Cortex of kidney (tissue), 1 donor: ENCODE measurements at places on chromosomes 5 and 9.

DNA sequence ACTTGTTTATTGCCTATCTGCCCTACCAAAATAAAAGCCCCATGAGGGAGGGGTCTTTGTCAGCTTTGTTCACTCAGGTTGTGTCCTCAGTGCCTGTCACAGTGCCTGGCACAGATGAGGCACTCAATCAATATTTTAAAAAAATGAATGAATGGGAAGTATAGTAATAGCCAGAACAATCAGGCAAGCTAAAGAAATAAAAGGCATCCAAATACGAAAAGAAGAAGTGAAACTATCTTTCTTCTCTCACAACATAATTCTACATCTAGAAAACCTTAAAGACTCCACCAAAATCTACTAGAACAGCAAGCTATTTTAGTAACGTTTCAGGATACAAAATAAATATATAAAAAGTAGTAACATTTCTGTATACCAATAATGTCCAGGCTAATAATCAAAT is 37.8 kb upstream of the C5orf63 start:
- DNase-seq = no peak

GRCh38 chr9:93155716-93156474 is 21.8 kb upstream of the NINJ1 start:
- DNase-seq = no peak

GRCh38 chr5:69491027-69491426 is 1.6 kb upstream of the OCLN start:
- no peak for DNase-seq

- DNase-seq = no peak
Measured at GRCh38 chr9:68750786-68751185, 45.7 kb downstream of the PIP5K1B start.

DNA sequence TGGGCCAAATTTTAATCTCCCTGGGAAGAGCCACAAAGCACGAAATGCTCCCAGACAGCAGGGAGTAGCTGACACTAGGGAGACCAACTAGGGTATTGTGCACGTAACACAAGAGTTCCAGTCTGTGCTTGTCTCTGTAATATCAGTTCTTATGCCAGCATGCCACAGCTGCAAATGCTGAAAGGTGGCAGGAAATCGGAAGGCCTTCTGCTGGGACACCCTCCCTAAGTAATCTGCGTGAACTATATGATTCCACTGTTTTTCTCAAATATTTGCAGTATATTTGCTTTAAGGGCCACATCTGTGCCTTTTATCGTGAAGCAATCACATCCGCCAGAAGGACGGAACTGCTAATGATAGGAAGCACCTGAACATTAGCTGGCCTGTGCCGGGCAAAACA is 12.6 kb downstream of the VLDLR start:
- DNase-seq = no peak

GRCh38 chr9:91782708-91783214 is 167.3 kb downstream of the ROR2 start:
- no peak for DNase-seq

- DNase-seq = no peak
Measured at GRCh38 chr5:154403234-154403633, 42.6 kb upstream of the SAP30L start.

GRCh38 chr5:109868737-109869136 is 179.0 kb downstream of the MAN2A1 start:
- no peak for DNase-seq

- no peak for DNase-seq
Measured at GRCh38 chr5:132094393-132095076, 20.9 kb downstream of the CSF2 start.

GRCh38 chr9:37454238-37454637 is 11.0 kb downstream of the ZBTB5 start:
- DNase-seq = no peak

GRCh38 chr5:157198277-157198986 is 17.8 kb downstream of the ITK start:
- no peak for DNase-seq

DNA sequence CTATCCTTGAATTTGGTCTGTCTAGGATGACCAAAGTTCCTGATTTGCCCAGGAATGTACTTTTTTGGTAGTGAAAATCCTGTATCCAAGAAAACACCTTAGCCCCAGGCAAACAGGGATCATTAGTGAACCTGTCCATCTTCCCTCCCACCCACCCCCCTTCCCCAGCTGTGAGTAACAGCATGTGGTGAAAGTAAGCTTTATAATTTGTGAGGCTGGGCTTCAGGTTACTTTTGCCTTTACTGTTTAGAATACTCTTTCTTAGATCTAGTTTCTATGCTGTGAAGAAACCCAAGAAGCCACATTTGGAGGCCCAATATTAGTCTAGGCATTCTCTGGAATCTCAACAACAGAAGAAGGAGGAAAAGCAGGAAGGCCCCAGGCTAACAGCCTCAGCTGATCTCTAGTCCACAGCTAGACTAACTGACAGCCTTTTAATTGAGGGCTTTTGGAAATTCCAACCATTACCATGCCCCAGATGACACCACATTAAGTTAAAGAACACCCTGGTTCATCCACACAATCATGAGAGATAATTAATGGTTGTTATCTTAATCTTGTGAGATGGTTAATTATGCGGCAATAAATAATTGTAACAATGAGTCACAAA is 703.0 kb upstream of the NUDT12 start:
- DNase-seq = no peak

GRCh38 chr9:27590651-27591050 is 17.4 kb upstream of the C9orf72 start:
- DNase-seq = no peak

DNA sequence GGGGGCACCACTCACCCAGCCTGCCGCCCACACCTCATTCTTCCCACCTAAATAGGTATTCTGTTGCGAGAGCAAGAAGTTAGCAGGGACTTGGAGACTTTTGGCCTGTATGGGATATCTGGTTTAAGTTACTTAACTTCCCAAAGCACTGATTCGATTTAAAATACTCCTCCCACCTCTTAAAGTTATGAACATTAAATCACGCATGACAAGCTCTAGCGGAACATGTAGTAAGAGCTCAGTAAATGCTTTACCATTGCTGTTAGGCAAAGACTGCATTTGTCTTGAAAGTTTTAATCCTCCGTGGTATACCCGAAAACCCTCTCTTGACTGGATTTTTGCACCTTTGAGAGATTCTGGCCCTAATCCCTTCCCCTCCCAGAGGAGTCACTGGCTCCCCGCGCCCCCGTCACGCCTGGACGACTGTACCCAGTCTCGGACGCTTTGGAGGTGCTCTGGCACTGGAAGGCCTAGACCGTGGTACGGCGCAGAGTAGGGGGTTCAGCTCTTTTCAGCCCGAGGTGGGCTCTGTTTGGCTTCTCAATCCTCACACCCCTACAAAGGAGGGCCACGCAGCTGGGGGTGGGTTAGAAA is 4.4 kb downstream of the GDNF start:
- no peak for DNase-seq

GRCh38 chr9:17166346-17166745 is 31.5 kb downstream of the CNTLN start:
- no peak for DNase-seq

GRCh38 chr9:95494022-95494415 is 22.8 kb downstream of the PTCH1 start:
- no peak for DNase-seq

DNA sequence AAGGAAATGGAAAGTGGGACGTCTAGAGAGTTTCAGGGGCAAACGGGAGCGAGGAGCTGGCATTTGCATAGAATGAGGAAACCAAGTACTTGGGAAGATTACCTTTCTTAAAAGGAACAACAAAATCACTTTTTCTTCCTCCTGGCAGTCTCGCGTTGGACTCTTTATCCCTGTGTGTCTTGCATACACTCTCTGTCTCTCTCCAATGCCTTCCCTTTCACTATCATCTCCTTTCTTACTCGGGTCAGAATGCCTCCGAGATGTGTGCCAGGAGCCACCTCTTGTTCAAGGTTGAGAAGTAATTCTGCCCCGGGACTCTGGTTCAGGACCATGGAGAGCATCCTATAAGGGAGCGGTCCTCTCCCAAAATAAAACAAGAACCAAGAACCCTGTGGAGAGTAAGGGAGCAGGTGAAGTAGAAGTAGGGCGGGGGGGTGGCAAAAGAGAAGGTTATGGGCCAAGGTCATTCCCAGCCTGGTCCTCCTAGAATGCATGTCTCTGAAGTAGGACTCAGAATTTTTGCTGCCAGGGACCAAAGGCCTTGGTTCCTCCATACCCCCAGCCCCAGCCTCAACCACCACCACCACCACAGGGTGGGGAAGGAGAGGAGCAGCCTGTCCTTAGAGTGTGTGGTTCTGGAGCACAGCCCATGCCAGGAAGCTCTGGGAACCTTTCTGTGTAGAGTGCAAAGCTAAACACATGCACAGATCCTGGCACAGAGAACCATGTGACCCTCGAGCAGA is 72.1 kb upstream of the ARAP3 start:
- no peak for DNase-seq

DNA sequence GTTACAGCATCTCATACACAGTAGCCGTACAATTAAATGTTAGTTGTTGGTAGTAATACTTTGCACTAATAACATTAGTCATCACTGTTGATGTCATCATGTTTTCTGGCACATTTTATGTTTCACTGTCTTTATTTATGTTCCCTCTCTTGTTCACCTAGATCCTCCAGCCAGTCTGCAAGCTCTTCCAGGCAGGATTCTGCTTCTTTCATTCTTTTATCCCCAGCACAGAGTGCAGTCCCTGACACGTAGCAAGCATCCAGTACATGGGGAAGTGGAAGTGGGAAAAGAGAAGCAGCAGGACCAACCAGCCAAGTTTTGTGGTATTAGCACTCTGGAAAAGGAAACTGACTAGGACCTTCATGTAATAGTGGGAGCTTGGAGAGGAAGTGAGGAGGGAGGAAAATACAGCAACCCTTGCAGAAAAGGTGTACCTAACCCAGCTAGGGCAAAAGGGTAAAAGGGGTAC is 89.7 kb upstream of the SLC44A1 start:
- no peak for DNase-seq

DNA sequence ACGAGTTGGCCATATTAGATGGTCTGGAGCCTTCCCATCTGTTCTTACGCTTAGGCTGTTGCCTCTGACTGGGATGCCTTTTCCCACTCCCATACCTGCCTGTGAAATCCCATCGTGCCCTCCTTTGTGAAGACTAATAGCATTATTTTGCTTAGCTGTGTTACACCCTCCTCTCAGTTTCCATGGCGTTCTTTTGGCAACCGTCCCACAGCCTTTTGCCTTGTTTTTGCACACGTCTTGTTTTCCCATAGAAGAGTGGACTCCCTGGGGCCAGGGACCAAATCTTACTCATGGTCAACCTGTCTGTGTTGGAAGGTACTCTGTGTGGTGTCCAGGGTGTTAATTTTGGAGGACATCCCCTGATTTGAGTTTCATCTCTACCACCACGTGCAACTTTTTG is 242.1 kb downstream of the HSPA4 start:
- no peak for DNase-seq

GRCh38 chr5:7868773-7869473 is at the start of the genes FASTKD3 and MTRR:
TSS of gene FASTKD3 (minus strand) at chr5:7869031. CDS start at chr5:7868083, 948 bp downstream.
TSS of gene MTRR (plus strand) at chr5:7869148. CDS start at chr5:7870795, 1,647 bp downstream.
- peak; percentile 23 for DNase-seq

DNA sequence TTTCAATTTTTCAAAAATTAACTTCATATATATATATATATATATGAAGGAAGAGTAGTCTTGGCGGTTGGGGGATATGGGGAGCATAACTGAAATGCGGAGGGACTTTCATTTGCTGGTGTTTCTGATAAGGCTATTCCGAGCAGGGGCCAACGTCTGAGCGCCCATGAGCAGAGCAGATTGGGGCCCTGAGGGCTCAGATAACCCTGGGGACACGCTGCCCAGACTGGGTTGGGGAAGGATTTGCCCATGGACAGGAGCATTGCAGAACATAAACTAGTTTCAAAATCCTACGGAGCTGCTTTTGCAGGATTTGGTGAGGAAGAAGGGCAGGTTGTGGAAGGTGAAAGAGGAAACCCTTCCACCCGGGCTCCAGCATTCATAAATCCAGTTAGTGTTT is 240.2 kb downstream of the IRX1 start:
- DNase-seq = no peak

- DNase-seq = no peak
Measured at GRCh38 chr9:92378865-92379560, 25.4 kb downstream of the OGN start.

GRCh38 chr9:116899337-116900006 is 212.4 kb downstream of the TRIM32 start:
- no peak for DNase-seq

GRCh38 chr9:71835596-71835995 is 67.3 kb upstream of the CEMIP2 start:
- DNase-seq = no peak

DNA sequence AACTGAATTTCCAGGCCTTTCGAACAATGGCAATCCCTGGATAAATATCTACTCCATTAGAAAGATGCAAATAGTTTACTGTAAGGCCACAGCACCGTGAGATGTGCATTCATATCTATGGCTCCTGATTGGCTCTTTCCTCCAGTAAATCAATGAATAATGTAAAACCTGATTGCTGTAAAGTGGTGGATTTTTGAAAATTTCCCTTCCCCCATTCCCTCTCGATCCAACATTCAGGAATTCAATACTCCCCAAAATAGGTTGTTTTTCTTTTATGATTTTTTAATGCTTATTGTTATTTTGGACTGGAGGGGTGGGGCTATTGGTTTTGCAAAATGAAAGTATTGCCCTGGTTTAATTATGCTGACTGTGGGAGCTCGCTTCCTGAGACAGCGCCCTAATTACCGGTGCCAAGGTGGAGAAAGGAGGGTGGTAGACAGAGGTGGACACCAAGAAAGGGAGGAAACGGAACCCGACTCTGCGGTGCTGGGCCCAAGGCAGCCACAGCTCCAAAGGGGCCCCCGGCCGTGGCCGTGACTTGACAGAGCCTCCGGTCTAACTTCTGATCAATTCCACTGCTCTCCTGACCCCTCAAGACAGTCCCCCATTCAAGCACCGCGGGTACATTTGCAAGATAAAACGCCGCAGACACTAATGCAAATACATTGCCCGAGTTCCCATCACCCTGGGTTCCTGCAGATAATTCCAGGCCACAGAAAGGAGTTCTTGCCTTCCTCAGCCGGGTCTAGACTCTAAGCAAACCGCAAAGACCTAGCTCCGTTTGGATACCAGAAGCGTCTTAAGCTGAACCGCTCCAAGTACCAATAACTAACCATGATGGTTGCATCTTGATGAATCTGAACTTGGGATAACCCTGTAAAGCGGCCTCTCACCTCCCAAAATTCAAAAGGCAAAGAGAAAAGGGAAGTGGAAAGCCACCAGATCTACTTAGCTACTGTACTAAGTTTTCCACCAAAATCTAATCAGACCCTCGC is 211.2 kb downstream of the MEF2C start:
- DNase-seq = no peak

GRCh38 chr9:82957529-82958379 is 105.2 kb downstream of the RASEF start:
- no peak for DNase-seq
